ENCODE measurements at places on chromosomes 3 and 15. TPM values are rescaled to one million over a fixed set of nuclear protein-coding genes. Genes with fewer than 3 reads are reported as not detected.

Gene SLC9C1
- 0.30 TPM for polyA plus RNA-seq

Gene DNAJA4
- 2.8 TPM for polyA plus RNA-seq

Gene AGBL1
- polyA plus RNA-seq = not detected

Gene VGLL4
- polyA plus RNA-seq = 70.5 TPM

Gene GXYLT2
- polyA plus RNA-seq = 24.9 TPM

DNA sequence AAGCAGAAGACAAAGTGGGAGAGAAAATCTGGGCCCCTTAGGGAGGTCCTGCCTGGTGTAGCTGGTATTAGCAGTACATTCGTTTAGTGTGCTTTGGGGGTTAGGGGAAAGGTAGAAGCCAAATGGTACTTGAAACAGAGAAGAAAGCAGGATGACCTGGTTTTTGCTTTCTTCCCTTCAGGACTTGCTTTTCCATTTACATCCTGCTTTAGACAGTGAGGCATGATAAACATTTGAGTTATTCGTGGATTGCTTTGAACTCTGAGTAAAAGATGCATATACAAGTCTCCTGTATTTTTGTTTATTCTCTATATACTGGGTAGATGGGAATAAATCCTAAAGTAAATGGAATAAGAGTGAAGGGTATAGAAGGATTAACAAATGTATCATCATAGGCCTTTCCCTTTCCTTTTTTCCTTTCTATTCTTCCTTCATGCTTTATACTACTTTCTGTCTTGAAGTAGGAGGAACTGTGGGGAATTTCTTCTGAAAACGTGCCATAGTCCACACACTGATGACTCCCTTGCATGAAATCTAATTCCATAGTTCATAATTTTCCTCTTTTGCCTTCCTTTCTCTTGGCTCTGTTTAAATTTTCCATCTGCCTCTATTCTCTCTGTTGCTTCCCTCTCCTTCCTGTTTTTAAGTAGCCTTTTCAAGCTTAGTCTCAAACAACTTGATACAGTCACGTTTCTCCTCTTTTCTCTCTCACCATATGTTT, 139.5 kb upstream of the RBMS3 start:
- no peak for DNase-seq

DNA sequence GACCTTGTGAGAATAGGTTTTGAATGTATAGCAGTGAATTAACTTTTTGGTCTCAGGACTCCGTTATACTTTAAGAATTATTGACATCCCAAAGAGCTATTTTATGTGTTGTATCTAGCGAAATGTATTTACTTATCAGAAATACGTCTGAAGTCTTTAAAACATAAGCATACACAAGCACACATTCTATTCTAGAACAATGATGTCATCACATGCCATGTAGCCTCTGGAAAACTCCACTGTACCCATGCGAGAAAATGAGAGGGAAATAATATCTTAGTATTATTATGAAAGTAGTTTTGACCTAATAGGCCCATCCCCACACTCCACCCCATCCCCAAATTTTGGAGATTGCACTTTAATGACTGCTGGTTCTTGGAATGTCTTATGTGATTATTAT, 1.5 kb downstream of the POLR2M start:
- no peak for DNase-seq

GRCh38 chr3:112010636-112011035, 11.9 kb downstream of the TAGLN3 start:
- no peak for DNase-seq

DNA sequence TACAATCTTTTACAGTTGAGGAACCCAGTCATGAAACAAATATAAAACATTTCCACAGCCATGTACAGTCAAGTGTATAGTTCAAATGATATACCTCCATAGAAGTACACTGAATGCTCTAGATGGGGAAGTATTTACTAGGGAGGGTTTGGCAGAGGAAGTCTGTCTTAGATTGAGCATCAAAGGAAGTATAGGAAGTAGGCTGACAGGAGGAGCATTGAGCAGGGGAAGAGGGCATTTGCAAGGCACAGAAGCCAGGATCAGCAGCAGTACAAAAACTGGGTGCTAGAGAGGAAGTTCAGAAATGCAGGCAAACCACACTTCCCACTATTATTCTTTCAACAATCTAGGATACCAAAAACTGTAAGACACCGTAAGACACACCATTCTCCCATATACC, 122.6 kb downstream of the ANO10 start:
- DNase-seq = no peak

GRCh38 chr3:154023148-154023547, 98.0 kb upstream of the ARHGEF26 start:
- DNase-seq = peak; percentile 68

DNA sequence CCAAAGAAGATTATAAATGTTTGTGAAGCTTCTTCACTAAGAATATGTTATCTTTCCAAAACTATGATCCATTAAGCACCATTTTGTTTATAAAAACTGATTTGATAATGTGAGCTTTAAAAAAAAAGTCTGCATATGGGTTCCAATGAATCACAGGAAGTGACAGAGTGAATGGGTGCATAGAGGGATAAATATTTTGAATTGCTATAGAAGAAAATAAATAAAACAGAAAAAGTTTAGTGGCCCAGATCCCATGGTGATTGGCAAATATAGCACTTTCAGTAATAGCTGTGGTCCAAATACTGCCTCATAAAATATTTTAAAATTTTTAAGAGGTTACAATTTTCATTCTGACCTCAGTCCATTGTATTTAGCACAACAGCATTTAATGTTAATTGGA, 19.2 kb downstream of the CPA3 start:
- DNase-seq = no peak
